ENCODE measurements at places on chromosomes 1 and 21.
A peak's percentile ranks its signal among the peaks of the same experiment; 100 is the strongest.

DNA sequence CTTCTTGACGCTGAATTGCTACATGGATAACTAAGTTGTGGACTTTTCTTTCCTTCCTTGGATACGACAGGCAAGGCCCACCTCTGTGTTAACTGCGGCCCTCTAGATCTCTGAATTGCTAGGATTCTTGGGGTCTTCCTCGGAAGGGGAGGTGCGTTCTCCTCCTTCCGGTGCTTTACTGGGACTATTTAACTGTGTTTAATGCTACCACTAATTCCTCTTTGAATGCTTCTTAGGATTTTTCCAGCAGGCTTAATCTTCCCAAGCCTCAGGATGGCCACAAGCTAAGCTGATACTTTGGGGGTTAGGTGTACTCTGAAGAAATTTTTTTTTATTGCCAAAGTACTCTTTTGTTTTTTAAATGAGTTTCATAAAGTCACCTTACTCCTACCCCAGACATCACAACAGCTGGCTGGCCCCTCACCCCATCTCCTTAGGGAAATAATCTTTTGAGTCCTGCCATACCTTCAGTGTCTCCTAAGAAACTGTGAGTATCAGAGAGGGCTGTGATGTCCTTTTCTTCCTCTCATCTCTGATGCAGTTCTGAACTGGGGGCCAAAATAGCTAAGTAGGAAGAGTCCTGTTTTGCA is 21.4 kb downstream of the KIRREL1 start:
- H3K36me3 ChIP-seq, result no peaks in the 10 kb centered on the region
- no peak overlapping the region for H3K4me3 ChIP-seq
- no peaks in the 10 kb centered on the region for H3K4me1 ChIP-seq
- no peak for DNase-seq
- peaks cover 12% of the 10 kb centered on the region for H3K27me3 ChIP-seq

DNA sequence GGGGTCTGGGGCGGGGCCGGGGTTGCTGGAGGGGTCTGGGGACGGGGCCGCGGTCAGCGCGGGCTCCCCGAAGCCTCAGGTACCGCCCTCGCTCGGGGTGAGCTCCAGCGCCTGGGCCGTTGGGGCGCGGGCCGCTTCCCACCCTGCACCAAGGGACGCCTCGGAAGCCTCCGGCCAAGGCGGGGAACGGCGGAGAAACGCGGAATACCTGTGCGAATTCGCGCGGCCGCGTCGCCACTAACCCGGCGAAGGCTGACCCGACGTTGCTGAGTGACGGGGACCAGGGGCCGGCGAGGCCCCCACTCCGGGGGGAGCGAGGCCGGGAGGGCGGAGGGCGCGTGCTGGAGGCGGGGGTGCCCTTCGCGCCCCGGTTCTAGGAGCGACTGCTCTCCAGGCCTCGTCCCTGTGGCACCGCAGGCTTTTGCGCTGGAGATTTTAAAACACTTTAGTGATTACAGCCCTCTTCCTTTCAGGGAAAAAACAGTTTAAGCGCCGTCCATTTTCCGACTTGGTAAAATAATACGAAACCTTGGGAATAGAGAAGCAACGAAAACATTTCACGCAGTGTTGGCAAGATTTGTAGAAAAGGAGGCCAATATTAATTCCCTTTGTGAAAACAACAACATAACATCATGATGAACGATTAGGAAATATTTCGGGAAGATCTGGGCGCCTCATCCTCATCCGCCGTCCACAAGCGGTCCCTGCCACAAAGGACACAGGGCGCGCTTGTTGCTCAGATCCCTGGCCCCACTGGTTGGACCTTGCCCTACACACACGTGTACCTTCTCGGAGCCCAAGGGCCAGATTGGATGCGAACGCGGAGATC is 971 bp upstream of the GNG4 start:
- H3K4me3 ChIP-seq, result peak overlapping the region; percentile 41
- DNase-seq, result no peak
- H3K27ac ChIP-seq, result no peak overlapping the region
- peaks cover 57% of the 10 kb centered on the region for H3K27me3 ChIP-seq
- H3K4me1 ChIP-seq, result peaks cover 8% of the 10 kb centered on the region

DNA sequence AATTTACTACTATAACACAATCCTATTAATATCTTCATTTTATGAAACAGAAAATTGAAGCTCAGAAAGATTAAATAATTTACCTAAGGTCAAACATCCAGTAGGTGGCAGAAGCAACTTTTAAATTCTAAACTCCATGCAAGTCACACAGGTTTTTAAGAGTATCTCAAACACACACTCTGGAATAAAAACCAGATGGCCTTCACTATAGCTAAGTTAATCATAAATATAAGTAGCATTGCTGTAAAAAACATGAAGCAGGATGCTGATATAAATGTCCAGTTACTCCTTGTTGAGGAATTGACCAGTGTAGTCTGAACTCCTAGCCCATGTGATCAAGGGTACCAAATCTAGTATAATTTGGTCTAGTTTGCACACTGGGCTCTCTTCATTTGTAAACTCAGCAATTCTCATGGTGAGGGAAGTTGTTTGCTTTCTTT is 9.4 kb upstream of the FMO3 start:
- H3K4me1 ChIP-seq, result no peaks in the 10 kb centered on the region
- peaks cover 6% of the 10 kb centered on the region for H3K27me3 ChIP-seq
- no peak for DNase-seq
- H3K36me3 ChIP-seq, result no peaks in the 10 kb centered on the region

GRCh38 chr1:76379506-76379905 is 305.0 kb downstream of the ST6GALNAC3 start:
- H3K36me3 ChIP-seq, result no peaks in the 10 kb centered on the region
- no peaks in the 10 kb centered on the region for H3K4me1 ChIP-seq
- no peak overlapping the region for H3K4me3 ChIP-seq
- no peak overlapping the region for H3K27ac ChIP-seq
- DNase-seq, result no peak
- H3K27me3 ChIP-seq, result no peaks in the 10 kb centered on the region

DNA sequence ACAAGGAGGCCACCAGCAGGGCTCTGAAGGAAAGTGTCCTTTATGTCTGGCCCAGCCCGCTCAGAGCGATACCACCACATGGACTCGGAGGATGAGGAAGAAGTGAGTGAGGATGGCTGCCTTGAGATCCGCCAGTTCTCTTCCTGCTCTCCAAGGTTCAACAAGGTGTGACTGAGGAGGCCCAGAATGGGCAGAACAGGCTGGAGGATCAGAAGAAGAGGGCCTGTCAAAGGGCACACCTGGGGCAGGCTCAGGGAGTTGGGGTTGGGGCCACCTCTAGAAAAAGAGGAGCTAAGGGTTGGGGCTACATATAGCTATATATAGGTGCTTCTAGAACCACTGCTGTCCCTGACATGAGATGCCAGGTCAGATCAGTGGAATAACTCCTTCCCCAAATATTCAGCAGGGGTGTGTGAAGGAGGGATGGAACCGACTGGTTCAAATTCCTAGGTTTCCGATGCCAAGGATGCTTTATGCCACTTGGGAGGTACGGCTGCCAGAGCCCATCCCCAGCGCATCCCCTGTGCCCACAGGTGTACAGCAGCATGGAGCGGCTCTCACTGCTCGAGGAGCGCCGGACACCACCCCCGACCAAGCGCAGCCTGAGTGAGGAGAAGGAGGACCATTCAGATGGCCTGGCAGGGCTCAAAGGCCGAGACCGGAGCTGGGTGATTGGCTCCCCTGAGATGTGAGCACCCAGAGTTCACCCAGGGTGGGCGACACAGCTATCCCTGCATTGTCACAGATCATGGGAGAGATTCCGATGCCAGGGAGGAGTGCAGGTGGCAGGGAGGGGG is 102.2 kb downstream of the PIK3R3 start:
- no peaks in the 10 kb centered on the region for H3K36me3 ChIP-seq
- no peak for DNase-seq
- no peaks in the 10 kb centered on the region for H3K4me1 ChIP-seq
- no peak overlapping the region for H3K4me3 ChIP-seq

- peaks cover 9% of the 10 kb centered on the region for H3K4me1 ChIP-seq
- H3K27me3 ChIP-seq, result no peaks in the 10 kb centered on the region
- H3K27ac ChIP-seq, result no peak overlapping the region
- no peak for DNase-seq
- no peaks in the 10 kb centered on the region for H3K36me3 ChIP-seq
- H3K4me3 ChIP-seq, result no peak overlapping the region
Measured at GRCh38 chr1:231986631-231987336, 360.2 kb downstream of the DISC1 start.

- no peaks in the 10 kb centered on the region for H3K36me3 ChIP-seq
- H3K27me3 ChIP-seq, result no peaks in the 10 kb centered on the region
- H3K4me3 ChIP-seq, result peak overlapping the region; percentile 86
- peaks cover 45% of the 10 kb centered on the region for H3K4me1 ChIP-seq
Measured at GRCh38 chr1:179955287-179955680, 674 bp downstream of the CEP350 start.

GRCh38 chr1:68230484-68230802 is 1.9 kb downstream of the WLS start:
- no peak for DNase-seq
- no peaks in the 10 kb centered on the region for H3K36me3 ChIP-seq
- no peak overlapping the region for H3K4me3 ChIP-seq
- peaks cover 63% of the 10 kb centered on the region for H3K27me3 ChIP-seq
- H3K27ac ChIP-seq, result no peak overlapping the region
- H3K4me1 ChIP-seq, result peaks cover 11% of the 10 kb centered on the region

DNA sequence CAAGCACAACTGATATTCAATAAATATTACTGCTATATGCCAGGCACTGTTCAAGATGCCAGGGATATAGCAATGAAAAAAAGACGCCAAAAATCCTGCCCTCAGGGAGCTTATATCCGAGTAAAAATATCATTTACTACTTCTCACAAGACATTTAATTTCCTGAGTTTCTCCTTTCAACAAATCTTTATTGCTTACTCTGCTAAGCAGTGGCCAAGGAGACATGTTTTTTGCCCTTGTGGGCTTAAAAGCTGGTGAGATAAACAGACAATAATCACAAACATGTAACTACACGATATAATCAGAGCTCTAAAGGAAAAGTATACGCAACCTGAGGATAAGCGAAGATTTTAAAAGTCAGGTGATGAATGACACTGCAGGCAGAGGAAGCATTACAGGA is 19.5 kb downstream of the TGFBR3 start:
- H3K4me1 ChIP-seq, result peaks cover 17% of the 10 kb centered on the region
- no peak overlapping the region for H3K27ac ChIP-seq
- no peaks in the 10 kb centered on the region for H3K36me3 ChIP-seq
- no peak overlapping the region for H3K4me3 ChIP-seq

DNA sequence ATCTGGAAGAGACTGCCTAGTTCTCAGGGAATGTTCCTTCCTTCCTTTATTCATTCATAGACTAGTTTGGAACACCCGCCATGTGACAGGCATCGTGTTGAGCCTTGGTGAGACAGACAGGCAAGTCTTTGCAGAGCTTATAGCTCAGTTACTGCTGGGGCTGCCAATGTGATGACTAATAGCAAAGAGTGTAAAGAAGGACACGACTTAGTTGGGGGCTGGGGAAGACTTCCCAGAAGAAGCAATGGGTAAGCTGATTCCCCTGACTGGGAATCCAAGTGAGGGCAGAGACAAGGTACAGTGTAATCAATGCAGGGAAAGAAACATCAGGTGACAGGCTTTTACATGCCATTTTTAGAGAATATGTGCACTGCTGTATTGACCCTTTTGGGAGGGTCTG is 51.2 kb downstream of the TENT5C start:
- H3K27ac ChIP-seq, result peak overlapping the region; percentile 55
- no peaks in the 10 kb centered on the region for H3K36me3 ChIP-seq
- peaks cover 20% of the 10 kb centered on the region for H3K27me3 ChIP-seq
- H3K4me1 ChIP-seq, result peaks cover 94% of the 10 kb centered on the region

DNA sequence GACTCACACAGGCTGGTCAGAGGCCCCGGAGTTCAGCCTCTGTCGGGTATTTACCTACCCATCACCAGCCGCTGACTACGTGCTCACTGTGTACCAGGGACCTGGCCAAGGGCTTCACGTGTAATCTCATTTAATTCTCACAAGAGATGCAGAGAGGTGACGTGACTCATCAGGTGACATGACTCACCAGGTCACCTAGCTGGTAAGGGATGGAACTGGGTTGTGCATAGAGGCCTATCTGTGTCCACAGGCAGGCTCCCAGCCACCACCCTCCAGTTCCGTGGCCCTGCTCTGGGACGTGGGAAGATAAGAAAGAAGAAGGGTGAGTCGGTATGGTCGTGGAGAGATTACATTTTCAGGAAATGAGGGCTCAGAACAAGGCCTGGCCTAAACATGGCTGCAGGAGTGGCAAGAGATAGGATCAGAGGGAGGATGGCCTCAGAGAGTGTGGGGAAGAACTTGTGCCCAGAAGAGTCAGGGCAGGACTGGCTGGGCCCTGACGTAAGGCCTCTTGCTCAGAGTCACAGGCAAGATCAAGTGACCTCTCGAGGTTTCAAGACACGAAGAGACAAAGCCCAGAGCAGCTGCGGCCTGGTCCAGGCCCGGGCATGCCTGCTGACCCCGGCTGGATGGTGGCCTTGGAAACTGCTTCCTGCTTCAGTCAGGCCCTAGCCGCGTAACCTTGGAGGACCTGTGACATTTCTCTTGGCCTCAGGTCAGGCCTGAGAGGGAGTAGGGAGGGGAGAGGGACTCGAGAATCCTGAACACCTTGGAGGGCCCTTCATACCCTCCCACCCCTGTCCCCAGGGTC is 52.7 kb upstream of the WASF2 start:
- DNase-seq, result peak; percentile 74
- peak overlapping the region; percentile 43 for H3K27ac ChIP-seq
- peaks cover 11% of the 10 kb centered on the region for H3K4me1 ChIP-seq
- no peak overlapping the region for H3K4me3 ChIP-seq
- no peaks in the 10 kb centered on the region for H3K36me3 ChIP-seq
- no peaks in the 10 kb centered on the region for H3K27me3 ChIP-seq

DNA sequence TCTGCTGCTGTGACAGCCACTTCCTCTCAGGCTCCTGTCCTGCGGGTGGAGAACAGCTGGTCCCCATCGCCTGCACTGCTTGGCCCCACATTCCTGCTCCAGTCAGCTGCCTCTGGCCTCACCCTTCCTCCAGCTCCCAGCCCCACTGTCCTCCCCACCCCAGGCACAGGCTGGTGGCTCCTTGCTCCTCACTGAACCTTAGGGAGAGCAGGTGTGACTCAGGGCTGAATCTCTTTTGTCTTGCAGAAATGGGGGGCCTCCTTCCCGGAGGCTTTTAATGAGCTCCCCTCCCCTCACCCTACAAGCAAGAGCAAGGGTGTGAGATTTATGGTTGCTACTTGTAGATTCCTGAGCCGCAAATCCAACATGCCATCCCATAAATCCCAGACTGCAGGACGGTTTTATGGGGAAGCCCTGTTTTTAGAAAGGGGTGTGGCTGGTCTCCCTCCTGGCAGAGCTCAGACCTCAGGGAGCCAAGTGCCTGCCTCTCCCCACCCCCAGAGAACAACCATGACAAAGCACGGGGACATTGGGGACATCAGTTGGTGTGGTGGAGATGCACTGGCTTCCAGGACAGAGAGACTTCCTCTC is 15.2 kb downstream of the CDK18 start:
- no peaks in the 10 kb centered on the region for H3K4me1 ChIP-seq
- DNase-seq, result no peak
- H3K27ac ChIP-seq, result no peak overlapping the region
